Stimulated activated CD4-positive, alpha-beta T cell treated with anti-CD3 and anti-CD28 coated beads, Interleukin-2, amount 100 ng/mL, for 48 hours (primary cell): ENCODE measurements at places on chromosomes 2 and 18.

DNA sequence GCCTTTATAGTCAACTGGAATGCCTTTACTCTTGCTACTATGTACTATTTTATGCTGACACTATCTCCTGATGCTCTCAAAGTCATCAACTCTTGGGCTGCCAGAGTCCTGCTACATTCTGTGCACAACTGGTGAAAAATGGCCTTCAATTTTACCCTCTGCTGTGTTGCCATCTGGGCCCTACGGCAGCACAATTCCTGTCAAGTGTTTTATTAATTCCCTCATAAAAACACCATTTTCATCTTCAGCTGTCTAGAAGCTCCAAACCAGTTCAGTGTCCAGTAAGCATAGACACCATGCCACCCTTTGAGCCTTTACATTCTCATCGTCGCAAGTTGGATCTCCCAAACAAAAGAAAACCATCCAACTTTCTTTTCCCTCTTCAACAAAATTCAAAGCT is 26.5 kb downstream of the CALCRL start:
- DNase-seq: no peak

DNA sequence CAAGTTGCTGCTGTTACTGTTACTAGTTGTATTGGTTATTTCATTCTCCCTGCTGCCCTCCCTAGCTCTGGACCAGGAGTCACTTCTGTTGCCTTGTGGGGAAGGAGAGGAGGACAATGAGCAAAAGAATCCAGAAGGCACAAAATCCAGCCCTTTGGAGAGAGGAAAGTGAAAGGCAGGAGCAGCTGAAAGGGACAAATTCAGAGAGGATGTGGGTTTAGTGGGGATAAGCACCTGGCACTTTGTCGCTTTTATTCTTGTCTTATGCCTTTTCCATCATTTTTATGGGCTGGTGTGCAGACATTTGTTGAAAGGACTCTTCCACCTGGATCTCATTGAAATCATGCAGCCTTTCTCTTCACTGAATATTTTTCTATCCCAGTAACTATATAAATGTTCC is 24.3 kb upstream of the LTBP1 start:
- DNase-seq: no peak

- DNase-seq: no peak
These were observed 93.0 kb downstream of the LBH start for GRCh38 chr2:30324245-30324908.

- DNase-seq: no peak
These were observed 19.5 kb downstream of the TTC32 start for GRCh38 chr2:19882286-19882685.

- no peak for DNase-seq
These were observed 3.8 kb downstream of the AFG3L2 start for GRCh38 chr18:12373116-12373770.

DNA sequence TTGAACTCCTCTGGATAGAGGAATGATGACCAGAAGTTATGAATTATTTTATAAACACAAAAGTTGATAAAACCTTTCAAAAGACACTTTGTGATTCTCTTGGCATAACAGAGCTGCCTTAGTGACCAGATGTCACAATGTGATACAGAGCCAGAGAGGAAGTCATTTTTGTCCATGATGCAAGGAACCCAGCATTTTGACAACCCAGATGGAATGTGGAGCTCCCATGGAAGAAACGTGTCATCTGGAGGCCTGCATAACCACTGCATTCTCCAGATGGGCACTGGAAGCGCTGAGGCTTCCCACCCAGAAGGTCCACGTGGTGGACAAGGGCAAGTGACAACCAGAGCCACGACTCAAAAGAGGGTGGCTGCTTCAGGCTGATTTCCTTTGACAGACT is 30.1 kb downstream of the HRH4 start:
- no peak for DNase-seq

GRCh38 chr2:67772216-67773170 is 290.3 kb downstream of the C1D start:
- no peak for DNase-seq

GRCh38 chr2:121831841-121832240 is 76.4 kb downstream of the TSN start:
- no peak for DNase-seq
